ENCODE measurements at places on chromosomes 12 and 14.

GRCh38 chr14:99280852-99281251 is 8.9 kb upstream of the BCL11B start:
- no peak for DNase-seq

- no peak for DNase-seq
These were observed 219.2 kb upstream of the SSTR1 start for GRCh38 chr14:37988472-37988871.

DNA sequence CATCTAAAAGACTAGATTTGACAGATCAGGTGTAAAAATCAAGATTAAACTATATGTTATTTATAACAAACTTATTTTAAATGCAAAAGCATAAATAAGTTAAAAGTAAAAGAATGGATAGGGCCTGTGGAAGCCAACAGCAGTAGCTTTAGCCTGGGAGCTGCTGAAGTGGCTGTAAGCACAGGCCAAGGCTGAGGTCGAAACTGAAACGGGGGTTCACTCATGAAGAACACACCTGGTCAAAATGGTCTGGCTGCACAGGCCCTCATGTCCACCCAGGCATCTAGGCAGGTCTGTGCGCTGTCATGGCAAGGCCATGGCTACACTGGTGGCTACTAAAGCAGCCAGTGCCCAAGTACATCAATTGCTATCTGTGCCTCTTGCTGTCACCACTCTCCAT is 23.1 kb downstream of the CATSPERB start:
- DNase-seq, result no peak

GRCh38 chr12:77166696-77167095 is 101.3 kb upstream of the E2F7 start:
- DNase-seq, result no peak

DNA sequence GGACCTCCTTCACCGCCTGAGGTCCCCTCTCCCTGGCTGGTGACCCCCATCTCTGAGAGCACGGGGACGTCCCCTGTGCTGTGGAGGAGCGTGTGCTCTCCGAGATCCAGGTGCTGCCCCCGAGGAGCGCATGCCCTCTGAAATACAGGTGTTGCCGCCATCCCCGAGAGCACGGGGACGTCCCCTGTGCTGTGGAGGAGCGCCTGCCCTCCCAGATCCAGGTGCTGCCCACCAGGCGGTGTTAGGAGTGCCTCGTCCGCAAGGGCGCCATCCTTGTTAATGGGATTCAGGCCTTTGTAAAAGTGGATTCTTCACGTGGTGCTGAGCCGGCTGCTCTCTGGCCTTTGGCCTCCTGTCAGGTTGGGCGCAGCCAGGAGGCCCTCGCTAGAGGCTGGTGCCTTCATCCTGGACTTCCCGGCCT is 10.1 kb downstream of the NOC4L start:
- no peak for DNase-seq

- DNase-seq, result no peak
These were observed 309.5 kb downstream of the ATXN7L3B start for GRCh38 chr12:74847169-74847568.

GRCh38 chr12:110846615-110847566 is at the start of gene CCDC63:
TSS of gene CCDC63 (plus strand) at chr12:110846987. CDS start at chr12:110852955, 5,968 bp downstream.
- DNase-seq, result peak; percentile 23

DNA sequence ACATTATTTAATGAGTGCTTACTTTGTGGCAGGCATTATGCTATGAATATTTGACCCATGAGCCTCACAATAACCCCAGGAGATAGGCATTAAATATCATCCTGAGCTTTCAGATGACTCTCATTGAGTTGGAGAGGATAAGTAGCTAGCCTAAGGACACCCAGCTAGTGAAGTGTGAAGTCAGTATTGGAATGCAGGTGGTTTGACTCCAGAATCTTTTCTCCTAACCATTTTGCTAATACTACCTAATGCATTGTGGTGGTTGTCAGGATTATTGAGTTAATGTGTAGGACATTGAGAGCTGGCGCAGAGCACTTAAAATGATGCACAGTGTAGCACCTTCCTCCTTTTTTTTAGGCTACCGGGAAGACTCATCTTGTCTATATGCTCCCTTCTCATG is 3.8 kb upstream of the CDKL1 start:
- no peak for DNase-seq

DNA sequence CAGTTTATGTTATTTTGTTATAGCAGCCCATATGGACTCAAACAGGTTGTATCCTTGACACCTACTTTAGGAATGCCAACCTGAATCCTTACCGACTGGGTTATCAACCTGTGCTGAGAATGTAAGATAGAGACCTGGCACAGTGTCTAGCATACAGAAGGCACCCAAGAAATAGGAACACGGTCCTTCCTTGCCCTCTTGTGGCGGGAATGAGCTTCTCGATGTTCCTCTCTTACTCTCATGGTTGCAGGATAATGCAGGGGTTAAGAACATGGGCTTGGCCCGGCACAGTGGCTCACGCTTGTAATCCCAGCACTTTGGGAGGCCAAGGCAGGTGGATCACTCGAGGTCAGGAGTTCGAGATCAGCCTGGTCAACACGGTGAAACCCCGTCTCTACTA is 6.5 kb downstream of the C12orf43 start:
- DNase-seq, result peak; percentile 60

- DNase-seq, result no peak
These were observed 42.1 kb downstream of the TMTC1 start for GRCh38 chr12:29741342-29742241.

GRCh38 chr14:93997082-93997481 is at the start of gene CCDC197:
TSS of gene CCDC197 (plus strand) at chr14:93997301. CDS start at chr14:93998132, 831 bp downstream.
- no peak for DNase-seq

Measured in NCI-H510A treated with DMSO at 0.1 percent for 48 hours (cell line).